NCI-H1105 (cell line): ENCODE measurements at places on chromosomes 3 and 15.

- no peak for DNase-seq
Measured at GRCh38 chr3:66303491-66303901, 82.7 kb downstream of the SLC25A26 start.

- no peak for DNase-seq
Measured at GRCh38 chr3:141096164-141096563, 45.0 kb downstream of the SPSB4 start.

- peak; percentile 9 for DNase-seq
Measured at GRCh38 chr3:53194210-53195065, 33.4 kb downstream of the PRKCD start.

- no peak for DNase-seq
Measured at GRCh38 chr3:195411836-195412235, 31.0 kb downstream of the ACAP2 start.

DNA sequence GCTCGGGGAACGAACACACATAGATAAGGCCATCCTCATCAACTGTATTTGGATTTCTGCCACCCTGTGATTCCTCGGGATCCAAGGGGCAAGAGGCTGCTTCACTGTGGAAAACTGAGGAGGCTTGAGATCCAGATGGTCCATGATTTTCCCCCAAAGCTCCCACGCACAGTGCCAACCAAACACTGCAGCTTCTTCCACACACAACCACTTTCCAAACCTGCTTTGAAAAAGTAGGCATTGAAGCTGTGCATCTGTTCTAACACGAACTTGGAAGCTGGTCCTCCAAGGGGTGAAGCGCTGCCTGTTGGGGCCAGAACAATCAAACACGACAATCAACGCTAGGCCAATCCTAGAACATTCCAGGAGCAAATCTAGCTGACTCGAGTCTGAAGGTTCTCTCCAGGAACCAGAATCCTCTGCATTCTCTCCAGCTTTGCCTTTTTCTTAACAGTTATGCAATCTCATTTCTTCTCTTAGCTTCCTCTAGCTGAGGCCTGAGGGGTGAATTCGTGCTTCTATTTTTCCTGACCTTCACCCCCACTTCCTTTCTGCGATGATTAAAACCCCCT lies 104.4 kb downstream of the LRRK1 start:
- no peak for DNase-seq

DNA sequence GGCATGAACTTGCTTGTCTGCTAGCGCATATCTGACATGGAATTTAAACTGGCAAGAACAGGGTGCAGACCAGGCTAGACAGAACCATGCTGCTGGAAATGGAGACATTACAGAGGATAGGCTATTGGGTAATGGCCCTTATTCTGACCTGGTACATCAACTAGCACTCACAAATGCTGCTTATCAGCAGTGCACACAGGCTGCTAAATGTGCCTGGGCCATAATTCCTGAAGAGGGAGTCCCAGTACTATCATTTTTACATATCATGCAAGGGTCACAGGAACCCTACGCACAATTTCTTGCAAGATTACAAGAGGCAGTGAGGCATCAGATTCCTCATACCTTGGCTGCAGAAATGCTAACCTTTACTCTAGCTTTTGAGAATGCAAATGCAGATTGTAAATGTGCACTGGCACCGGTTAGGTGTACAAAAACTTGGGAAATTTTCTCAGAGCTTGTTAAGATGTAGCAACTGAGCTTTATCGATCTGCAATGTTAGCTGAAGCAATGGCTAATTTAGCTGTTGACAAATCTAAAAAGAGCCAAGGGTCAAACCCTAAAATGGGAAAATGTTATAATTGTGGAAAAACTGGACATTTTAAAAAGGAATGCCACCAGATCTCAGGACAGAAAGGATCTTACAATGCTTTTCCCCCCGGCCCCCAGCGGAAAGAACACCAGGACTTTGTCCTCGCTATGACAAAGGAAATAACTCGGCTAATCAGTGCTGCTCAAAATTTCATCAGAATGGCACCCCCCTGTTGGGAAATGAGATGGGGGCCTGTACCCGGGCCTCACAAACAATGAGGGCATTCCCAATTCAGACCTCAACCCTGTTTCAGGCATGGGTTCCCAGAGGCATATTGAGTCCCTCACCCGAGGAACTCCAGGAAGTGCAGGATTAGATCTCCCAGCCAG lies 21.1 kb downstream of the CCRL2 start:
- no peak for DNase-seq

DNA sequence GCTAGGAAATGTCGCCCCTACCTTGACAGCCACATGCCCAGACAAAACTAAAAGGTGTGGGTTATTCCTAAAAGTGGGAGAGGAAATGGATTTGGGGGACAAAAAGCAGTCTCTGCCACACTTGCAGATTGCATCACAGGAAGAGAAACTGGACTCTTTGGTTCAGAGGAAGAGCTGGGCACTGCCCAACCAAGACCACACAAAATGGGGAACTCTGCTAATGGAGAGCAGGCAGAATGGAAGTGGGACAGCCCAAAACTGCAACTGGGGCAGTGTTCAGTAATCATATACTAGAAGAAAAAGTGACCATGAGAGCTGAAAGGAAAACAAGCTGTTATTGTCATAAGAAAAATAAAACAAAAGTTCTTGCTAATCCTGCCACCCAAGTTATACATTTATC lies 138.9 kb upstream of the FRMD4B start:
- no peak for DNase-seq

- no peak for DNase-seq
Measured at GRCh38 chr3:143396790-143397189, 277.2 kb downstream of the CHST2 start.

- DNase-seq = no peak
Measured at GRCh38 chr3:38580450-38581382, 68.8 kb downstream of the SCN5A start.

GRCh38 chr15:101051291-101052030 lies 132.3 kb downstream of the LRRK1 start:
- DNase-seq = no peak

- DNase-seq = no peak
Measured at GRCh38 chr3:159640225-159640624, 348.4 kb upstream of the IL12A start.

- no peak for DNase-seq
Measured at GRCh38 chr3:189641776-189642175, 10.6 kb downstream of the TP63 start.

- no peak for DNase-seq
Measured at GRCh38 chr3:116259984-116260383, 185.3 kb downstream of the LSAMP start.

GRCh38 chr3:165783383-165783782 lies 53.8 kb downstream of the BCHE start:
- DNase-seq = no peak

- peak; percentile 2 for DNase-seq
Measured at GRCh38 chr3:63914312-63914711, 2.1 kb upstream of the SCAANT1 start.

- no peak for DNase-seq
Measured at GRCh38 chr15:95541301-95541700, 789.2 kb upstream of the NR2F2 start.

GRCh38 chr15:80533790-80534333 lies 129.7 kb downstream of the ARNT2 start:
- DNase-seq = no peak

DNA sequence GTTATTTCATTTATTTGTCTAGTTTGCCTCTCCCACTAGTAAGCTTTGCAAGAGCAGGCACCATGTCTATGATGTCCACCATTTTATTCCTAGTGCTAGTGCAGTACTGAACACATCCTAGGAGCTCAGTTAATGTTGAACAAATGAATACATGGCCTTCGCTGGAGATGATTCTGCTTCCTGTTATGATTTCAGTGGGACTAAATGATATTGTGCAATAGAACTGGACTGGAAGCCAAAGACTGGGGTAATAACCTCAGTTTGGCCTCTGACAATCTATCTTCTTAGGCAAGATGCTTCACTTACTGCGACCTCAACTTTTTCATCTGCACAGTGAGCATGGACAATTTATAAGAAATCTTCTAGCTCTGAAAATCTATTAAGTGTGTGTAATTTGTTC lies 191.3 kb downstream of the ADAMTSL3 start:
- DNase-seq = no peak

GRCh38 chr3:9725775-9726515 lies 5.6 kb upstream of the BRPF1 start:
- no peak for DNase-seq

GRCh38 chr3:72163809-72164634 lies 379.1 kb upstream of the PROK2 start:
- no peak for DNase-seq

GRCh38 chr3:31620656-31621055 lies 87.9 kb downstream of the STT3B start:
- no peak for DNase-seq
